Stimulated activated CD8-positive, alpha-beta memory T cell treated with anti-CD3 and anti-CD28 coated beads, Interleukin-12 subunit alpha, Interleukin-12 subunit beta, amount 100 ng/mL, for 1 hour (primary cell): ENCODE measurements at places on chromosomes 7 and 10.

DNA sequence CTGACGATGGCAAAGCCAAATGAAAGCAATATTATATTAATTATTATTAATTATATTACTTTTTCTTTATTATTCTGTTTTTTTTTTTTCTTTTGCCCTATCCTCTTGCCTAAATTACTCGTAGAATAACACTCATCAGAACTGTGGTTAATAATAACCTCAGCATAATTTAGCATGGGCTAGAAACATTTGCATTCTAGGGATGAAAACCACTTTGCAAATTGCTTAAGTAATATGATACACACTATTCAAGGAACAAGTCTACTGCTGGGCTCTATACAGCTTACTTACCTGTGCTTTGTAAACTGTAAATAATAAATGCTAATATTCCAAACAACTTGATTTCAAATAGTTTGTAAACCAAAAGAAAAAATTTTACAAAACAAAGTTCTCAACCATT is 375.8 kb downstream of the HGF start:
- DNase-seq, result no peak

DNA sequence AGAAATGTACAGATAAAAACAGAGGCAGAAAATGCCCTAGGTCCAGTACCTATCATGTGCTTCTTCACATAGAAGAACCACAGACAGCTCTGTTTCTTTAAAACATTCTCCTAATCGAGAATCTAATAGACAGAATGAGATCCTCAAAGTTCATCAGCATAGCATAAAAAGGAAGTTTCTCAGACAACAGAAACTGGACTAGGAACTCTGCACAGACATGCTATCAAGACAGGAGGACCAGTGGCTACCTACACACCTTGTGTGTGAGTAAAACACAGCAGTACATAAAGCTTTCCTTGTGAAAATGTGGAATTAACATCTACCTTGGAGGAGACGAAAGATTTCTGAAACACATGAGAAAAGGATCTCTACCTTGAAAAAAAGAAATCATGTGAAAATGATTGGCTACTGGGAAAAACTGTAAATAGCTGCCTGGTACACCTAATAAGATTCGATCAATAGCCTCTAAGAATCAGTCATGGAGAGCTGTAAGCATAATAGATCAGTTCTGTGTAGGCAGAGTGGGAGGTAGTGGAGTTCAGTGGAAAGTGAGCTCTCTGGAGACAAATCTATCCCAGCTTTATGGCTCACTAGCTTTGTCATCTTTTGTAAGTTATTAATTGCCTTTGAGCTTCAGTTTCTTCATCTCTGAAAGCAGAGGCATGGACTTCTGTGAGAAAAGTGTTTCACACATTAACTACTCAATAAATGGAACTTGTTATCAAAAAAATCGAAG is 26.7 kb downstream of the ELAPOR2 start:
- DNase-seq, result no peak

DNA sequence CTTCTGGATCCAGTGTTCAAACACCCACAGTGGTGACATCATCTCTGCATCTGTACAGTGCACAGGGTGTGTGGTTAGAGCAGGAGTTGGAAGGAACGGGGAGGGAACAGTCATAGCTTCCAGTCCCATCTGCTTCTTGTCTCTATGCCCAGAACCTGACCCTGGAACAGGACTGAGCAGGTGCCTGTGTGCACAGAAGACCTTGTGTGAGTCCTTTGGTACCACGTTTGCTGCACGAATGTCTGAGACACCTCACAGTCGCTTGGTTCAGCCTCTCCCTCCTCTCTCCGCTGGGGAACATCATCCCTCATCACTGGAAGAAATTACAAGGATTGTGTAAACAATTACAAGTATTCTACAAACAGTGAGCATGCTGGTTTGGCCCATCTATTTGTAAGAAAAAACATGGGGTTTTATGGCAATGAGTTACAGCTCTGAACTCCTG is 243.0 kb upstream of the KLF6 start:
- DNase-seq, result no peak

- no peak for DNase-seq
Observed at GRCh38 chr7:105101864-105102263, 87.9 kb downstream of the KMT2E start.

DNA sequence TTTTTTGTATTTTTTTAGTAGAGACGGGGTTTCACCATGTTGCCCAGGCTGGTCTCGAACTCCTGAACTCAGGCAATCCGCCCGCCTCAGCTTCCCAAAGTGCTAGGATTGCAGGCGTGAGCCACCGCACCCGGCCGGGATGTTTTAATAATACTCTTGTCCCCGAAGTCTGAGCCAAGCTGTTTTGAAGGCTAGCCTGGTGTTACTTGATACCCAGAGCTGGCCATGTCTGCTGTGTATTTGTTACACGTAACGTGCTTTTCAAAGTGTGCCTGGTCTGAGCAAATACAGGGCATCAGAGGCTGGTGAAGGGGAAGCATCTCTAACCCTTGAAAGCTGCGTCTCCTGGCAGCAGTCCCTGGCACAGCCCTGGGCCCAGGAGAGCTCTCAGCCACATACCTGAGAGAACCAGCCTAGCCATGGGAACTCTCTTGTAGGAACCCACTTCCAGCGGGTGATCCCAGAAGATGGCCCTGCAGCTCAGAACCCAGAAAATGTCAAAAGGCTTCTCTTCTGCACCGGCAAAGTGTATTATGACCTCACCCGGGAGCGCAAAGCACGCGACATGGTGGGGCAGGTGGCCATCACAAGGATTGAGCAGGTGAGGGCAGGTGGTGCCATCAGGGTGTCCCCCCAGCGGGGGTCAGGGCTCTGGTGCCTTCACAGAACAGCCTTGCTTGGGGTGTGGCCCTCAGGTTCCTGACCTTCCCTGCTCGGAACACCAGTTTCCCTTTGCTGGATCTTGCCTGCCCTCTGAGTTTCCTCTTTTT is 41.7 kb upstream of the ZMIZ2 start:
- DNase-seq, result no peak
